CD4-positive, alpha-beta T cell (primary cell): ENCODE measurements at places on chromosomes 12 and 14. TPM values are rescaled to one million over a fixed set of nuclear protein-coding genes. Genes with fewer than 3 reads are reported as not detected.

The EGLN3 gene
- total RNA-seq: 1.1 TPM

The RD3L gene
- not detected for total RNA-seq

The COX8C gene
- not detected for total RNA-seq

The ERBB3 gene
- 0.22 TPM for total RNA-seq

The LPAR5 gene
- 3.0 TPM for total RNA-seq

The ARG2 gene
- 3.9 TPM for total RNA-seq

The KRT74 gene
- total RNA-seq: 0.34 TPM

The KCNC2 gene
- not detected for total RNA-seq

The NRXN3 gene
- not detected for total RNA-seq

The POMT2 gene
- 7.6 TPM for total RNA-seq

The SLC41A2 gene
- total RNA-seq: 1.7 TPM

The LYZ gene
- 71.4 TPM for total RNA-seq

The PRR13 gene
- total RNA-seq: 133 TPM

The TRPV4 gene
- not detected for total RNA-seq

The LRRC10 gene
- not detected for total RNA-seq

The MTRFR gene
- 44.5 TPM for total RNA-seq

The SLC25A47 gene
- not detected for total RNA-seq

The CHST11 gene
- 53.6 TPM for total RNA-seq

The STON2 gene
- not detected for total RNA-seq

The KRT7 gene
- total RNA-seq: not detected

The RTL1 gene
- not detected for total RNA-seq

The NEUROD4 gene
- not detected for total RNA-seq

The STAC3 gene
- 2.0 TPM for total RNA-seq

The CD69 gene
- total RNA-seq: 659 TPM

The AICDA gene
- not detected for total RNA-seq

The LRP1-AS gene
- total RNA-seq: not detected

The SERPINA9 gene
- not detected for total RNA-seq

The KCNK13 gene
- total RNA-seq: not detected
